T-cell (primary cell): ENCODE measurements at places on chromosomes 4 and X. TPM values are rescaled to one million over a fixed set of nuclear protein-coding genes. Genes with fewer than 3 reads are reported as not detected.

DNA sequence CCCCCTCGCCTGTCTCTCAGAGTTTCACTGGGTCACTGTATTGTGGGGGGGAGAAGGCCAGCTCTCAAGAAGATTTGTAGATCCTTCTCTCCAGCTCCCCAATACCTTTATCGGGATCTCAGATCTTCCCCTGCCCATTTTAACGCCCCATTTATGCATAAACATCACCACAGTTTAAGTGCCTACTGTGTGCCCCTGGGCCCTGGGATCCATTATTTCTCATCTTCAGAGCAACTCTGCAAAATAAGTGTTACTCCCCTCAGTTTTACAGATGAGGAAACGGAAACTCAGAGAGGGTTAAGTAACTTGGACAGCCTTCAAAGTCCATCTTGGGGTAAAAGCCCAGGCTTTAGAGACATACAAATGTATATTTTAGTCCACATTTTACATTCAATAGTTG is 421 bp upstream of the IGSF1 start:
- no peak for DNase-seq

DNA sequence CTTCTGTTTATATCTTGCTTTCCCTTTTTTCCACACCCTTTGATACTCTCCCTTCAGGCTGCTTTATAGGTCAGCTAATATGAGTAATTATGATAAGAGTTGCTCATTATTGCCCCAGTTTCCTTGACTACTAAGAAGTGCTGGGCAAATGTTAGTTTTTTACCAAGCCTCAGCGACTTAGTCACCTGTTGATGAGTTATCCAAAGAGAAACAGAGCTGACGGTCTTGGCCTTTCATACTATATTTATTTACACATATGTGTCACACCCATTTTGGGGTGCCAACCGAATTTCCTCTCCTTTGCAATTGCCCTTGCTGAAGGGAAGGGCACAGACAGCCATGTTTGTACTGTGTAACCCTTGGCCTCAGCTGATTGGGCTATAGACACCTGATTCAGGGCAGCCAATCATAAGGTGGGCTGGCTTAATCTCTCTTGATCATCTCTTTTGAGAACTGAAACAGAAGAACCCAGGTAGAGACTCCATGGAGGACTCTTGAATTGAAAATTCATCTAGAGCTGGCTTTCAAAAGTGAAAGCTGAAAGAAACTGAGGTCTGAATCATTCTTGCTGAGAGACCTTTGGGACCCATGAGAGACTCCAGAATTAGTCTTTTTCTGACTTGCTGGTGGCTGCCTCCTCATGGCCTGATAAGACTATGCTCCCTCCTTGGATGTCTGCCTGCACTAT is 111.7 kb upstream of the RPS6KA3 start:
- DNase-seq = no peak

- DNase-seq = no peak
These were observed 1.6 kb downstream of the APBB2 start for GRCh38 chr4:41212616-41213203.

DNA sequence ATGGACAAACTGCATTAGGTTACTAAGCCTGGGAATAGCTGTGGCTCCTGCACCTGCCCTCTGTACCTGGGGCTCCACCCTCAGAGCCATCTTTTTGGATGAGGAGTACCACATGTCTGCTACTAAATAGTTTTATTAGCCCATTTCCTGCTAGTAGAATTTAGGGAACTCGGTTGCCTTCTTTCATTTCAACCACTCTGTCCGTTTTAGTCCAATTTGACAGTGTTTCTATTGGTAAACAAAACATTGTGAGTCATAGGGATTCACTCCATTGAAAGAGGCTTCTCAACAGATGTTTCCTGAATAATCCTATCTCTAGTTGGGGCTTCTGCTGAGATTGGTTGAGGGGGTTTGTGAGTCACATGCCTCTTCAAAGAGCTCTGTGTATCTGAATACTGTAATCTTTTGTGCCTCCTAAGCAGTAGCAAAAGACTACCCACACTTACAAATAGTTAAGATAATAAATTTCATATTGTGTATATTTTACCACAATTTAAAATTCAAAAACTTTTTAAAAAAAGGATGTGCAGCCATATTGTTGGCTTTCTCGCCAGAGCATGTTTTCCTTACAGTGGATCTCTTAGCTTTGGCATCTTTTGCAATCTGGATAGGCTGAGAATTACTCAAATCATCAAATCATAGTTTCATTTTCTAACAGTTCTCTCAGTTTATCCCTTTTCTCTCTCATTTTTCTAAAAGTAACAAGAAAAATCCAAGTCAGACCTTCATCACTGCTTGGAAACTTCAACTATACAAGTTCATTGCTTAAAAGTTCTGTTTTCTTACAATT is 9.9 kb downstream of the FAM200B start:
- no peak for DNase-seq

DNA sequence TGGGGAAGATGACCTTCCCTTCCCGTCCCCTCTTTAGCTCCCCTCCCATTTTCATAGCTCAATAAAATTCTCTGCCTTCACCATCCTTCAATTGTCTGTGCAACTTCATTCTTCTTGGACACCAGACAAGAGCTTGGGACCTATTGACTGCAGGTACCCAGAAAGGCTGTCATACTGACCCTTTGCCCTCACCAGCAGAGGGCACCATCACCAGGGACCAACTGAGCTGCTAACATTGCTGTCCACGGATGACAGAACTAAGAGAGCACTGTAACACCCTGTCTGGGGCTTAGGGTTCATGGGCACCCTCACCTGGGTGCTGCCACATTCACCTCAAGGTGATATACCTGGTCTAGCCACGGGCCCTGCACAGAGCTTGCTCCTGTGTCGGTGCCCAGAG is 141.3 kb upstream of the VCX3B start:
- DNase-seq = no peak

GRCh38 chr4:128354205-128354821 is 66.7 kb upstream of the PGRMC2 start:
- DNase-seq = no peak

DNA sequence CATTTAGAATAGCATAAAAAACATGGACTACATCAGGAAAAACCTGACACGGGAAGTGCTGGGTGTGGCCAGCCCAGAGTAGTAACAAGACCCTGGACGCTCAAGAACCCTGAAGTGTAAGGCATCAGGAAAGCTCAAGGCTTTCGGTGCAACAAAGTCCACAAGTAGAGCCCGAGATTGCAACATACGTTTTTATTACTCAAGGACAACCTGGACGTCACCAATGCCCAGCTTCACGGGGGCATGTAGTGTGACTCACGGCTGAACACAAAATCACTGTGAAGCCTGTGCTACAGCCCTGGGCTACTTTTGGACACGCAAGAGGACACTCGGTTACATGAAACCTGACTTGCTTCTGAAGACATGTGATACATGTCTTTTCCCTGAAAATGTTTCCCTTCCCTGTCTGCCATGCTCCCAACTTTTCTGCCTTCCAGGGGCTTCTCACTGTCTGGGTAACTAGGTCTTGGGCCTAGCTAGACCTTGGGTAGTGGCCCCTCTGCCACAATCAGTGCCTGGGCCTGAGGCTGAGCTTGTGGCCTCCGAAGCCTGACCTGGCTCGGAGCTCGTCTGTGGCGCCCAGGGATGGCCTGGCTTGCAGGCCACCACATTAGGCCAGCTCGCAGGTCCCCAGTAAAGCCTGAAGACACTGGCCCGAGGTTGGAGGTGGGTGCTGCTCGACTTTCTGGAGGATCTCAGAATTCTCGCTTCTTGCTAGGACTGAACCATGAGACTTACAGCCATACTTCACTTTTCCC is 9.2 kb downstream of the IRAK1 start:
- DNase-seq = no peak

DNA sequence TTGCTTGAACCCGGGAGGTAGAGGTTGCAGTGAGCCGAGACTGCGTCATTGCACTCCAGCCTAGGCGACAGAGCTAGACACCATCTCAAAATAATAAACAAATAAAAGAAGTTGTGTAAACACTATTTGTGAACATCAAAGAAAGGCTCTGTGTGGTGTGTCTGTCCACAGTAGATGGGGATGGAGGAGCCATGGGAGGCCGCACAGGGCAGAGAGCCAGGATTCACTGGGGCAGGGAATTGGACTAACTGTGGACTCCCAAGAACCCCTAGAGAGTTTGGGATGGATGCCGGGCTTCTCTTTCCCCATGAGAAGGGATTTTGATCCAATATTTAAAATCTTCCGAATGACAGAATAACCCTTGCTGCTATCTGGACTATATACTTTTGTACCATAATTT is 26.5 kb downstream of the TBC1D1 start:
- DNase-seq = no peak

GRCh38 chr4:112075906-112076305 is 69.3 kb upstream of the FAM241A start:
- DNase-seq = no peak

DNA sequence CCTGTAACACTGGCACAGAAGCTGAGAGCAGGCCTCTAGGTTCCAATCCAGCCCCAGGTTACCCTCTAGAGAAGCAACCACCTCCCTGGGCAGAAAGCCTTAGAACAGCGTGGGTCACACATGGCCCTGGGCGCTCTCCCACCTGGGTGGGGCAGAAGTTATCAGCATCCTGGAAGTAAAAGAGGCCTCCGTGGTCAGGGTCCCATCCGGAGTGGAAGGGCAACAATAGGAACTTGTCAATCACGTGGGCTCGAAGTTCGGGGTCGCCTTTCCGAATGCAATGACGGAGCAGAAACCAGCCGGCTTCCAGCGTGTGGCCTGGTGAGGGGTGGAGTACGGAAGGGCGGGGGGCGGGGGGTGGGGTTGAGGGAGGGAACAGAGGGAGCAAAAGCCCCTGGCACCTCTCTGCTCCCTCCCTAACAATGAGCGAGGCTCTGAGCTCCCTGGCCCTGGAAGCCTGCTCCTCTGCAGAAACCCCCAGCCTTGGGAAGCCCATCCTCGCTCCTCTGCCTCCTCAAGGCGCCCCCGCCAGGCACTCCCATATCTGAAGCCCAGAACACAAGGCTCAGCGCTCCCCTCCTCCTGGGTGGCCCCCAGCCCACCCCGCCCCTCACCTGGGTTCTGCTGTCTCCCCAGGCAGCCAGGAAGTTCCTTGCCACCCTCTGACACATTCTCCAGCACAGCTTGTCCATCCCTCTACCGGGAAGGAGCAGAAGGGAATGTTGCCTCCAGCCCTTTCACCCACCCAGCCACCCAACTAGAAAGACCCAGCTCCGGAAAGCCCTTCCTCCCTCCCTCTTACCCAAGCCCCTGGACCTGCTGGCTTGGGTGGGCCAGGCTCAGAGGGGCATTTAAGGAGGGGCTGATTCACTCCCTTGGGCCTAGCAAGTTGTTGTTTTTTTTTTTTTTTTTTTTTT is 2.8 kb downstream of the RENBP start:
- no peak for DNase-seq

DNA sequence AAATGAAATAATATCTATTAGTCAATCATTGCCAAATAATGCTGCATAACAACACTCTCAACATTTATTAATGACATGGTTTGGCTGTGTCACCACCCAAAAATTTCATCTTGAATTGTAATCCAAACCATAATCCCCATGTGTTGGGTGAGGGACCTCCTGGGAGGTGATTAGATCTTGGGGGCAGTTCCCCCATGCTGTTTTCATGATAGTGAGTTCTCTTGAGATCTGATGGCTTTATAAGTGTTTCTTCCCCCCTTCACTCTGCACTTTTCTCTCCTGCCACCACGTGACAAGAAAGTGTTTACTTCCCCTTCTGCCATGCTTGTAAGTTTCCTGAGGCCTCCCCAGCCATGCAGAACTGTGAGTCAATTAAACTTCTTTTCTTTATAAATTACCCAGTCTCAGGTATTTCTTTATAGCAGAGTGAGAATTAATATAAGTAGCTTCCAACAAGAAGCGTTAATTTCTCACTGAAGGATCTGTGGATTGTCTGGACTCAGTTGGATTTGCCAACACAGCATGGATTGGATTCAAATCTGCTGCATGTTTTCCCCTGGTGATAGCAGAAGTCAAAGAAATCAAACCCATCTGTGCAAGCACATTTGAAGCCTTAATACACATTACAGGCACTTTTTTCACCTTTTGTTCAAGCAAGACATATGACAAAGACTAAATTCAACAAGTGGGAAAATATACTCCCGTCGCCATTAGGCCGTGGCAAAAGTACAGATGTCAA is 216.6 kb downstream of the PDGFC start:
- DNase-seq = no peak

GRCh38 chr4:142557239-142557801 is 288.8 kb downstream of the INPP4B start:
- no peak for DNase-seq

GRCh38 chrX:74515356-74515755 is 94.1 kb downstream of the SLC16A2 start:
- DNase-seq = no peak

- no peak for DNase-seq
These were observed 1.3 kb downstream of the LCORL start for GRCh38 chr4:18020145-18020670.

- no peak for DNase-seq
These were observed at the start of gene TLR3 for GRCh38 chr4:186068581-186069348. TLR3 (plus strand) TSS chr4:186069156; CDS start chr4:186076620, 7,464 bp downstream.

- no peak for DNase-seq
These were observed 712.8 kb downstream of the FAT4 start for GRCh38 chr4:126027601-126028000.

GRCh38 chr4:26132858-26133257 is 188.0 kb upstream of the RBPJ start:
- no peak for DNase-seq

- DNase-seq = no peak
These were observed 104.1 kb downstream of the PHOX2B start for GRCh38 chr4:41644288-41644914.

GRCh38 chr4:47484168-47484567 is 907 bp upstream of the ATP10D start:
- no peak for DNase-seq

GRCh38 chr4:102614801-102615200 is 113.6 kb downstream of the NFKB1 start:
- peak; percentile 15 for DNase-seq

- no peak for DNase-seq
These were observed 111.2 kb upstream of the PLS3 start for GRCh38 chrX:115449742-115450141.

GRCh38 chr4:139955600-139955999 is 198.4 kb downstream of the MAML3 start:
- DNase-seq = no peak

The IGFBP7 gene
- total RNA-seq = 2.1 TPM

The GC gene
- 1.4 TPM for total RNA-seq

The CYSLTR1 gene
- 11.7 TPM for total RNA-seq

The CENPI gene
- 0.42 TPM for total RNA-seq

The F9 gene
- 0.25 TPM for total RNA-seq
